ENCODE measurements at places on chromosomes 5 and 9.

- DNase-seq = peak; percentile 34
Observed at GRCh38 chr5:74127381-74128320, 501.7 kb downstream of the ARHGEF28 start.

- DNase-seq = no peak
Observed at GRCh38 chr9:35107297-35108290, 4.7 kb upstream of the STOML2 start.

- no peak for DNase-seq
Observed at GRCh38 chr5:138029944-138030343, 2.9 kb downstream of the FAM13B start.

DNA sequence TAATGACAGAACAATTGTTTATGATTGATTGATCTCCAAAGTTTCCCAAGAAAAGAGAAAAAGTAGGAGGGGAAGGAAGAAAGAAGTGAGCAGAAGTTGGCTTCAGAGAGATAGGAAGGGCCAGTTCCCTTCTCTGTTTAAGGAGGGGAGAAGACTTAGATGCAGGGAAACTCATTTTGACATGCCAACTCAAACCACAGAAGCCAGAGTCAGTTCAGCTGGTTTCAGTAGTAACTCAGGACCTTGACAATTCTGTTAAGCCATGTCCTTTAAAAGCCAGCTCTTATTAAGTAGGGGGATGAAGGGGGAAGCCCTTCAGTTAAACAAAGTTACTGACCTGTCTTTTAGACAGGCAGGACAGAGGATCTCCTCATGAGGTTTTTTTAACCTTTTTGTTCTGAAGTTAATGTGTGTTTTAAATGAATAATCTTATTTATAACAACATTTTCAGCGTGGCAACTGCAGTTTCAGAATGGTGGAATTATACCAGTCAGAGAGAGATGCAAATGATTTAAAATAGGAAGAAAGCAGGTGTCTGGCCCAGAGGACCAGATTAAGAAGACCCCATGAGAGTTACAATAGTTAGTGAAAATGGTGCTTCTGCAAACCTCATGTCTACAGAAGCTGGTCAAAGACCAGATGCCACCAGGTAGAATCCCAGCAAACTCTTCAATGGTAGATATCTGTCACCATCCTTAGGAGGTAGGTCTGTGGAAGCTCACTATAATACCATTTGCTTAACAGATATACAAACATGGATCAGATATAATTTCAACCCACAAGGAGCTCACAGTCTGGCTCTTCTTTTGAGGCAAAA, 29.3 kb upstream of the ABL1 start:
- DNase-seq = peak; percentile 27

Data from GM23248 (cell line).